HS-27A (cell line): ENCODE measurements at places on chromosomes 5 and 9.

GRCh38 chr5:114148253-114148652 lies 213.6 kb upstream of the KCNN2 start:
- no peak for DNase-seq

DNA sequence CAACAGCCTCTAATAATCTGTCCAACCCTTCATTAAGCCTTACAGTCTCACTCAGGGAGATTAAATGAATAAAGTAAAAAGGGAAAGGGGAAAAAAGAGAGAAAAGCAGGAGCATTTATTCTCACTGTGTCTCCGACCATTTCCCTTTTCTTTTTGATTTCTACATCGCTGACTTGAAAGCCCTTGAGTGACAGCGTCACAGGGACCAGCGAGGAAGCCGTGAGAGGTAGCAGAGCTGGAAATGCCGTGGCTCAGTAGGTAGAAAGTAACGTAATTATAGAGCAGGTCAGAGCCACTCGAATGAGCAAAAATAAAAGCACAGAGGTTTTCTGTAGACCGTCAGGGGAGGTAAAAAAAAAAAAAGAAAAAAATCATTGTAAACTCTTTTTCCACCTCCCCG lies 52.4 kb downstream of the ASS1 start:
- no peak for DNase-seq

DNA sequence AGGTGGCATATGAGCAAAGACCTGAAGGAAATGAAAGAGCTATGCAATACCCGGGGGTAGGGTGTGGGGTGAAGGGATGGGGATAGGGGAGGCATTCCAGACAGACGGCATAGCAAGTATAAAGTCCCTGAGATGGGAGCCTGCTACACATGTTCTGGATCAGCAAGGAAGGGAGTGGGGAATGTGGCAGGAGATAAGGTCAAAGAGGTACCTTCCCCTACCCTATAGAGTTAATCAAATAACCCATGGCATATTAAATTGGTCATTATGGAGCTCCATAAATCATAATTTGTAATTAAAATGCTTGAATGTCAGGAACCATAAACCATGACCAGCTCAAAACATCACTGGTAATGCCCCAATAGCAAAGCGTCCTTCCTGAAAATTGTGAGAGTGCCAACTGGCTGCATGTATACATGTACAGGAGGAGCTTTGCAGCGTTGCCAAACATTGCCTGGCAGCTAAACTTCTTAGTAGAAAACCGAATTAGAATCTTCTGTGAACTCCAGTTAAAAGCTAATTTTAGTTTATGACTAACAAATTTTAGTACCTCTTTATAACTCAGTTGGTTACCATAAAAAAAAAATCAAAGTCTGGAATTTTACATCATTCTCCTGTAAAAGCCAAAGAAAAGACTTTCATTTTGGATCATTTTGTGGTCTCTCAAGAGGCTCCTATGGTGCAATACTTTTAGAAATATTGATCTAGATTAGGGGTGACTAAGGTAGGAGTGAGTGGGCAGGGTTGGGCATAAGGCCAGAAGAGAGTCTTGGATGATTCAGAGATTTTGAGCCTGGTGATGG lies 4.7 kb downstream of the DNAI1 start:
- DNase-seq: peak; percentile 46

- no peak for DNase-seq
Measured at GRCh38 chr9:134313470-134313869, 12.8 kb upstream of the RXRA start.

DNA sequence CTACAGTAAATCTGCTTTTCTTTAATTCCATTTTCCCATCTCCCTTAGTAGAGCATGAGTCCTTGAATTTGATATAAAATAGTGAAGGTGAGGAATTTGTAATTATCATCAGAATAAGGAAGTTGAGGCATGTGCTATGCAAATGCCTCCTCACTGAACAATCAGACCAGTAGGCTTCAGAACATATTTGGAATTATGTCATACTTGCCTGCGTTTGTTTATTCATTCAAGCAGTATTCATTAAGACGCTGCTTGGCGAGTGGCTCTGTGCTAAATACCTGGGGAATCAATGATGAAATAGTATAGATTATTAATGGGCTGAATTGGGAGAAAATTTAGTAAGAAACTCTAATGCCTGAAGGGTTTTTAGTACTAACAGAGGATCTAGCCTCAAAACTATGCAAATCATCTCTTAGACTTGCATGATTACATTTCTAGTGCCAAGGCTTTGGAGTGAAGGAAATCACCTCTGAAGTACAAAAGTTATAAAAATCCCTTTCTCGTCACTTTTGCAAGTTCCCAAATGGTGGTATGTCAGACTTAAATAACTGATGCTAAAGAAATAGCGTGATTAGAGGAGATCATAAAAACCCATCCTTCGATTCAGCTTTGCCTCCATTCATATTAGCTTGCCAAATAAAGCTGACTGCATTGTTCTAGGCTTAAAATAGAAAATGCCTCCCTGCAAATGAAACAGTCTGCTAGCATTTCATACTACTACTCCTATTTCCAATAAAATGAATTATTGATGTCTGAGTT lies 141.7 kb downstream of the PCSK5 start:
- no peak for DNase-seq

- no peak for DNase-seq
Measured at GRCh38 chr5:169415948-169416347, 115.0 kb upstream of the SLIT3 start.

- DNase-seq: no peak
Measured at GRCh38 chr5:84869675-84870074, 485.0 kb upstream of the EDIL3 start.

- no peak for DNase-seq
Measured at GRCh38 chr5:59553992-59554391, 339.5 kb downstream of the PDE4D start.

GRCh38 chr9:74348777-74349176 lies 148.4 kb upstream of the RORB start:
- DNase-seq: no peak

DNA sequence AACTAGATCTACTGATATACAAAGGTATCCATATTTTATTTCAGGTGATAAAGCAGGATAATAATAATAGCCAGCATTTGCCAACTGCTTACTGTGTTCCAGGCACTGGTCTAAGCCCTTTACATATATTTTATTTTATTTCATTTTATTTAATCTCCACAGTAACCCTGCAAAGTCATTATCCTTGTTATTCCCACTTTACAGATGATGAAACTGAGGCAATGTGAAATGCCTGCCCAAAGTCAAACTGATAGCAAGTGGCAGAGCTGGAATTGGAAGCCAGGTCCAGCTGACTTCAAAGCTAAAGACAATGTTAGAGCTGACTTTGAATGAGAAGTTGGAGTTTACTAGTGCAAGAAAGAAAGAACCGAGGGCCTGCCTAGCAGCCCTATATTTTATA lies 24.8 kb downstream of the MORN5 start:
- DNase-seq: no peak

- DNase-seq: peak; percentile 89
Measured at GRCh38 chr9:91060520-91061343, 259.1 kb downstream of the SYK start.

- no peak for DNase-seq
Measured at GRCh38 chr5:14148890-14149671, 5.9 kb downstream of the TRIO start.

DNA sequence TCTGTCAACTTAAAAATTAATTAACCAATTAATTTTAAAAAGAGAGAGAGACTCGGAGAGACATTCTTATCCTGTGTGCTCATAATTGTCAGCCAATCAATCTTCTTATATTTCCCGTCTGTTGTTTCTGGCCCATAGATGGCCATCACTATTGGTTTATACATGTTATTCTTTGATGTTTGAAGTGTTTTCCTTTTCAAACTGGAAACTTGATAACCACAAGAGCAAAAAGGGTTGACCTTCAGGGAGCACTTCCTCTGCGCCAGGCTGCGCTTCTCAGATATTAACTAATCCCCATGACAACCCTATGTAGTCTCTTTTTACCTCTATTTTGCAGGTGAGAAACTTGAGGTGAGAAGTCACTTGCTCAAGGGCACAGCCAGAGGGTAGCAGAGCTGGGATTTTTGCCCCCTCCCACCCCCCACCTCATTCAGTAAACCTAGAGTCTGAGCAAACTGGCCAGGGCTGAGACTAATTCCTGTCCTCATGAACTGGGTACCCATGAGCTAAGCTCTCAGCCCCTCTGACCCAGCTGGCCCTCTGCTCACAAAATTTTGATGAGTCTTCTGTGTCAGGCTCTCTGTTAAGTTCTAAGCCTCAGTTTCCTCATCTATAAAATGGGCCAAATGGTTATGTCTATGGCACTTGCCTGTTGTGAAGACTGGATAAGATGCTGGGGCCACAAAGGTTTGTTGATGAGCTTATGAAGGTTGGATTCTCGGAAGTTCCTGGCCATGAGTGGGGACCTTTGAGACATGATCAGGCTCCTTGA lies 86.0 kb upstream of the SH3PXD2B start:
- DNase-seq: no peak

DNA sequence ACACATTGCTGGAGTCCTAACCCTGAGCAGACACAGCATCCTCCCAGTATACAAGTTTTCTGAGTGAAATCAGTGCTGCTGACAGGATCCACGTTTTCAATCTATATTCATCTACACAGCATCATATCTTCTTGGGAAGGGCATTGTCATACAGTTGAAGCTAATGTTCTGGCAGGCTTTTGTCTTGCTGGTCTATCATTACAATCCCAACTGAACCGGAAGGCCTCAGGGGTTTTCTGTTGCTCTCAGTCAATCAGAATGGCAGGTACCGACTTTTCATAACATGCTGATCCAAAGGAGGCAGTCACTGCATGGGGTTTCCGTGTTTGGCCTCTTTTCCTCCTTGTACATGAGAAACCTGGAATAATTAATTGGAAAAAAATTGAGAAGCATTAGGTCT lies 2118.8 kb upstream of the WWC1 start:
- DNase-seq: no peak

DNA sequence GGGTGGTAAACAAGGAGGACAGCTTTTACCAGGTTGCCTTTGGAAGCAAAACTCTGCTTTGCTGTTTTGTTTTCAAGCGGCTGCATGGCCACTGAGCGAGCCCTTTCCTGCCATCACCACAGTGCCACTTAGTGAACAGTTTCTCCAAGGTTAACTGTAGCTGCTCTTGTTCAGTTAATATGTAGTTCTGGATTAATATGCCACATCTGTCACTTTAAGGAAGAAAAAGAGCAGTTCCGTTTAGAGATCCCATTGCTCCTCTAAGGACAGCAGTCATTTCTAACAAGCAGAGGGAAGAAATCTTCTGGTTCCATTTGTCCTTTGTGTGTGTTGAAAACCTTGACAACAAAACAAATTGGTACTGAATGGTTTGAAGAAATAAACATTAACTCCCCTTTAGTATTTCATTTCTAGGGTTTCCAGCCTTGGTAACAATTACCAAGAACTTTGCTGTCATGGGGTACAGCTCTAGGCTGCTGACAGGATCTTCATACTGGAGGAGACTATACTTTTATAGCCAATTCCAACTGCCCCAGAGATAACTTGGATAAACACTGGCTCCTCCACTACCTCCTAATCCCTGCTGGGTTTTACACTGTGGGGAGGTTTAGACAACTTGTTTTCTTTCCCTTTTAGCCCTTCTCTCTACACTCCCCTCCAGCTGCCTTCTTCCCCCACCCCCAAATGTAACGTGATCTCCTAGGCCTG lies 10.3 kb upstream of the ABL1 start:
- no peak for DNase-seq

GRCh38 chr5:1480217-1480616 lies 35.0 kb upstream of the SLC6A3 start:
- no peak for DNase-seq

DNA sequence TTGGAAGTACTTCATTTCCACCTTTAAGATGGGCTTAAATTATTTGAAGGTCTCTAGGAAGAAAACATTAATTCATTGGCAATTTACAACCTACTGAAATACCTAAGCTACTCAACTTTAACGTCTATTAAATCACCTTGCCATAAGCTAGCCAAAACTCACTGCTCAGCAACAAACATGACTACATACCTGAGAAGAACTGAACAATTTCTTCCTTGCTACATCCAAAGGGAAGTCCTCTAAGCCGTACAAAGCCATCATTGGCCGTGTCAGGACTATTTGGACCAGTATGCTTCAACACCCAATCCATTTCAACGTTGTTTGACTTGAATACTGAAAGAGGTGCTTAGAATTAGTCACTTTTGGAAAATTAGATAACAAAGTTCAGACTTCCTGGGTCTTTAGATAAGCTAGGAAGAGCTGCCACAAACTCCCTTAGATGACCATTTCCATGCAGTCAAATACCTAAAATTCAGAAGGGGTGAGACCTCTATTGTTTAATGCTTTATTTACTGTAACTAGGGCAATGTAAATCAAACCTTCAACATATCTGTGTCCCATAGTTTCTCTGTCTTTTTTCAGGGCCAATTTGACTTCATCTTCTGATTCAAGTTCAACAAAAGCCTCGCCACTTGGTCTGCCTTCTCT lies 2.6 kb downstream of the HNRNPH1 start:
- DNase-seq: no peak

- DNase-seq: no peak
Measured at GRCh38 chr9:136585531-136586120, 39.8 kb upstream of the NOTCH1 start.

DNA sequence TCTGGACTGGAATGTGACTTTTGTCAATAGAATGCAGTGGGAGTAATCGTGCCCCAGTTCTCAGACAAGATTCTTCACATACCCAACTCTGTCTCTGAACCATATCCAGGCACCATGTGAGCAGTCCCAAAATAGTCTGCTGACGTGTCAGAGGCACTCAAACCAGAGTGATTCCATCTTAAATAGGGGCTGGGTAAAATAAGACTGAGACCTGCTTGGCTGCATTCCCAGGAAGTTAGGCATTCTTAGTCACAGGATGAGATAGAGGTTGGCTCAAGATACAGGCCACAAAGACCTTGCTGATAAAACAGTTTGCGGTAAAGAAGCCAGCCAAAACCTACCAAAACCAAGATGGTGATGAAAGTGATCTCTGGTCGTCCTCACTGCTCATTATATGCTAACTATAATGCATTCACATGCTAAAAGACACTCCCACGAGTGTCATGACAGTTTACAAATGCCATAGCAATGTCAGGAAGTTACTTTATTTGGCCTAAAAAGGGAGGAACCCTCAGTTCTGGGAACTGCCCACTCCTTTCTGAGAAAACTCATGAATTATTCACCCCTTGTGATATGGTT lies 16.9 kb upstream of the PLCXD3 start:
- peak; percentile 99 for DNase-seq

- DNase-seq: no peak
Measured at GRCh38 chr5:56564541-56565282, 250.6 kb upstream of the MAP3K1 start.
